ENCODE measurements at places on chromosomes 2 and 18. TPM values are rescaled to one million over a fixed set of nuclear protein-coding genes. Genes with fewer than 3 reads are reported as not detected.

DNA sequence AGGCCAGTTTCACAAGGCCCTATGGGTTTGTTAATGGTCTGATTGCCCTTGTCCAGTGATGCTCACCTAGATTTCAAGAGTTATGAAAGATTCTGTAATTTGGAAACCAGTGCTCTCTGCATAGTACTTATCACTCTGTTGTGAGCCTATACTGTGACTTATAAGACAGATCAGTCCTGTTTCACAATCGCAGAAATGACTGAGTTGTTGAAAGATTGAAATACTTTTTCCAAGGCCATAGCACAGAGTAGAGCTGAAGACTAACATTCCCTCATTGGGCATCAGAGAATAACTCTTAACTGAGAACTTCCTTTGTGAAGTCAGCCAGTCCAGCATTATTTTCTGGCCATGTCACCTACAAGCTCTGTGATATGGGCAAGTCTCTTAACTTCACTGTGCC lies 44.0 kb downstream of the CCDC85A start:
- no peak overlapping the region for H3K27ac ChIP-seq
- H3K27me3 ChIP-seq: no peaks in the 10 kb centered on the region
- DNase-seq: no peak
- no peak overlapping the region for H3K4me3 ChIP-seq
- no peaks in the 10 kb centered on the region for H3K4me1 ChIP-seq

The CFAP65 gene
- total RNA-seq: not detected

DNA sequence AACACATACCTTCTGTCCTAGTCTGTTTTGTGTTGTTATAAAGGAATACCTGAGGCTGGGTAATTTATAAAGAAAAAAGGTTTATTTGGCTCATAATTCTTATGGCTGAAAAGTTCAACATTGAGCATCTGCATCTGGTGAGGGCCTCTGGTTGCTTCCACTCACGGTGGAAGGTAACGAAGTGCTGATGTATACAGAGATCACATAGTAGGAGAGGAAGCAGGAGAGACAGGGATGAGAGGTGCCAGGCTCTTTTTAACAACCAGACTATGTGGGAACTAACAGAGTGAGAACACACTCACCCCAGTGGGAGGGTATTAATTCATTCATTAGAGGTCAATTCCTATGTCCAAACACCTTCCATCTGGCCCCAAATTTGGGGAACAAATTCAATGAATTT lies 463.8 kb downstream of the DSC3 start:
- H3K36me3 ChIP-seq: no peaks in the 10 kb centered on the region
- H3K4me1 ChIP-seq: no peaks in the 10 kb centered on the region
- H3K4me3 ChIP-seq: no peak overlapping the region

GRCh38 chr2:7061921-7062320 lies 144.7 kb downstream of the RNF144A start:
- peaks cover 16% of the 10 kb centered on the region for H3K4me1 ChIP-seq
- no peaks in the 10 kb centered on the region for H3K27me3 ChIP-seq
- H3K27ac ChIP-seq: no peak overlapping the region
- no peak for DNase-seq

DNA sequence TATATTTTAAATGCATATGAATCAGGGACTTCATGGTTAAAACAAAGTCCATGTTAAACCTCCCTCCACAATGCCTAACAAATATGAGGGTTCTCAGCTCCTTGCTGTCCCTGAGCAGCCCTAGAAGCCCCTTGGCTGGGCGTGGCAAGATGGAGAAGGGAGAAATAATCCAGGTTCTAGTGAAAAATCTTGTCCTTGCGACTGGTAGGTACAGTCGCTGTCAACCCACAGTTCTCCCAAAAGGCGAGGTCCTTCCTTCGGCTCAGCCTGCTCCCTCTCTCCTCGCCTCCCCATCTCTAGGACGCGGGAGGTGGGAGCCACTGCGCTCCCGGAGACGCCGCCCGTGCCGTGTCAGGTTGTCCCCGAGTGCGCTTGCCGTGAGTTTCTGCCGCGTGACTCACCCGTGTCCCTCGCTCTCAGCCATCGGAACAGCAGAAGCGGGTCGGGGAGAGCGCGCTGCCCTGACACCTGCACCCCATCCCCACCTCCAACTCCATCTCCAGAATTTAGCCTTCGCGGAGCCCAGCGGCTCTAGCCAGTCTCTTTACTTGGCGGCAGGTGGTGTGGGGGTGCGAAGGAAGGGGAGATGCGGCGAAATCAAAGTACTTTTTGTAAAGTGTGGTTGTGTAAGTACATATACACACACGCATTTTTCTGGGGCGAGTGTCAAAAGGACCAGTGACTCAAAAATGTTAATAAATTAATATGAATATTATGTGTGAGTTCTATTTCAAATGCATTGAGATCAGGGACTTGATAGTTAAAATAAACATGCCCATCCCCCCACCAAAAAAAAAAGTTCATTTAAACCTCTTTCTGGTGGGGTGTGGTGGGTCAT lies 65.1 kb upstream of the TMEM17 start:
- DNase-seq: peak; percentile 8
- H3K27ac ChIP-seq: no peak overlapping the region

DNA sequence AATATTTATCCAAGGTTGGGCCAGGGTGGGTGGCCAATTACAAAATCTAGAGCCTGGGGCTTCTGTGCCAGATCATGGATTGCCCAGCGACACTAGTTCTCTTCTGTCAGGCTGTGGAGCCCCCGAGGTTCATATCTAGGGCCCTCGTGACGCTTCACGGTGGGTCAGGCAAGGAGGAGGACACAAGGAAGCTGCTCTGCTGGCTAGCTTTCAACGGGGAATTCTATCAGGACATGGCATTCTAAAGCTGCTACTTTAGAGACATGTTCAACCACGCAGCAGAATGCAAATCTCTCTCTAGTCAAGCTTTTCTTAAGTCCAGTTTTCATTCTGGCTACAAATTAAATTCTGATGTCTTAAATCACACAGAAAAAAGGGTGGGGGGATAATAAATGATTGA lies 180.2 kb downstream of the THADA start:
- H3K4me1 ChIP-seq: peaks cover 4% of the 10 kb centered on the region
- no peak overlapping the region for H3K4me3 ChIP-seq
- no peak for DNase-seq
- H3K36me3 ChIP-seq: peaks cover 11% of the 10 kb centered on the region

Data from activated CD8-positive, alpha-beta T cell treated with anti-CD3 and anti-CD28 coated beads for 36 hours (primary cell).